Activated naive CD4-positive, alpha-beta T cell treated with anti-CD3 and anti-CD28 coated beads, Interleukin-2, amount 10 ng/mL, durations not matched to agents 7 days and 5 days (primary cell): ENCODE measurements at places on chromosomes 1 and 21.

DNA sequence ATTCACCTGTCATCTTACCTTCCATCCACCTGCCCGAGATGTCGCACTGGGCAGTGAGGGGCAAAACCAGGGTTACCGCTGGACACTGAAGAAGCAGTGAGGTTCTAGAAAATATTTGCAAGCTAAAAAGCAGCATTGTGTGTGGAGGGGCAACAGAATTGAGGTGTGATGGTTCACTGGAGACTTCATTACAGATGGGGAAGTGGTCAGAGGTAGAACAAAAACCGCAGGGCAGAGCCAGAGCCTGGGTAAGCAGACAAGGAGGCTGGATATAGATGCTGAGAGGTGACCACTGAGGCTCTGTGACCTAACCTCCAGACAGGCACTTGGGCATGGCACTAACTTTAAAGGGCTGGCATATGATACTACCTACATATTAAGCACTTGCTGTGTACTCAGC is 363.9 kb upstream of the PROX1 start:
- no peak for DNase-seq

- DNase-seq: no peak
These were observed 157.8 kb downstream of the PRDM16 start for GRCh38 chr1:3226701-3227350.

GRCh38 chr1:240962086-240962485 is 350.1 kb upstream of the GREM2 start:
- DNase-seq: no peak

- DNase-seq: no peak
These were observed 24.2 kb downstream of the CEP170 start for GRCh38 chr1:243230914-243231313.

DNA sequence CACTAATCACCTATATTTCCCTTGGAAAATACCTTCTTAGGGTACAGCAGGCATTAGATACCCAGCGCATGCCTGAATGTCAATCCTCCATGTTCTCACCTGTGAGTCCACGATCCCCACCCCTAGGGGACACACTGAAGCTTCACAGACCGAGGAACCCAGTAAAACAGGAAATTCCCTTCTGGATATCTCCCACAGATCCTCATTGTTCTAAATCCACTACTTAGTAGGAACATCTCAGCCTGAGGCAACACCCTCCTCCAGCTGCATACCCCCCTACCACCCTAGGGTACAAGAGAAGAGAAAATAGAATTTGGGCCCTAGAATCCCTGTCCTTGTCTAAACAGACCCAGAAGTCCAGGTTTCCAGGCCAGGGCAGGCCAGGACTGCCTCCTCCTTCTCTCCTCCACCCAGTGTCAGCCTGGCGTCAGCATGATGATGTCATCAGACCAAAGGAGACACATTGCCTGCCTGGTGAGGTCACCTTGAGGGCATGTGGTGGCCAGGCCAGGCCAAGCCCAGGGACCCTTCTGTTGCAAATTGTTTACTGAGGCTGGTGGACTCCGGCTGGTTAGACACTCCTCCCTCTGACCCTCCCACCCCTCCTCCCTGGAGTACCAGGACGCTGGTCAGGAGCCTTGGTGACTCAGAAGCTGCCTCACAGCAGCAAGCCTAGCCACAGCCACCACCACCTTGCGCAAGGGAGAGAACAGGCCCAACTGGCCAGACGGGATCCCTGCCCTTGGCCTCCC is 6.2 kb downstream of the NECTIN4 start:
- no peak for DNase-seq

- no peak for DNase-seq
These were observed 68.1 kb upstream of the RRP15 start for GRCh38 chr1:218217040-218217439.

DNA sequence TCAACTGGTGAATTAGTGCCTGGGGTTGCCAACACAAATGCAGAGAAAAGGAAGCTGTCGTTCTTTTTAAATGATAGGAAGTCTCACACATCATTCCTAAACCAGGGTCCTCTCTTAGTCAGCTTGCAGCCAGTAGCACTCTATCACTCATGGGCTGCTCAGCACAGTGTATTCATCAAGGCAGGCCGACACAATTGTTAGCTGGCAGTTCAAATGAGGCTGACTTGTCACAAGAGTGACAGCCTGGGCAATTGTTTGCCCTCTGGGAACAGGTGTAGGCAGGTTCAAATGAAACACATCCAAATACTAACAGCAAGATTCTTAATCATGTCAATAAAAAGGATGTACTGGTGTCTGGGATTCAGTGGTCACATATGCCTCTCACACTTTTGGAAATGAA is 76.9 kb downstream of the ERICH3 start:
- no peak for DNase-seq

- no peak for DNase-seq
These were observed 398.7 kb downstream of the BRINP2 start for GRCh38 chr1:177569476-177569875.

- no peak for DNase-seq
These were observed 104.9 kb upstream of the SLC2A1 start for GRCh38 chr1:43063394-43064219.

GRCh38 chr1:232979558-232979957 is 29.1 kb downstream of the NTPCR start:
- no peak for DNase-seq

DNA sequence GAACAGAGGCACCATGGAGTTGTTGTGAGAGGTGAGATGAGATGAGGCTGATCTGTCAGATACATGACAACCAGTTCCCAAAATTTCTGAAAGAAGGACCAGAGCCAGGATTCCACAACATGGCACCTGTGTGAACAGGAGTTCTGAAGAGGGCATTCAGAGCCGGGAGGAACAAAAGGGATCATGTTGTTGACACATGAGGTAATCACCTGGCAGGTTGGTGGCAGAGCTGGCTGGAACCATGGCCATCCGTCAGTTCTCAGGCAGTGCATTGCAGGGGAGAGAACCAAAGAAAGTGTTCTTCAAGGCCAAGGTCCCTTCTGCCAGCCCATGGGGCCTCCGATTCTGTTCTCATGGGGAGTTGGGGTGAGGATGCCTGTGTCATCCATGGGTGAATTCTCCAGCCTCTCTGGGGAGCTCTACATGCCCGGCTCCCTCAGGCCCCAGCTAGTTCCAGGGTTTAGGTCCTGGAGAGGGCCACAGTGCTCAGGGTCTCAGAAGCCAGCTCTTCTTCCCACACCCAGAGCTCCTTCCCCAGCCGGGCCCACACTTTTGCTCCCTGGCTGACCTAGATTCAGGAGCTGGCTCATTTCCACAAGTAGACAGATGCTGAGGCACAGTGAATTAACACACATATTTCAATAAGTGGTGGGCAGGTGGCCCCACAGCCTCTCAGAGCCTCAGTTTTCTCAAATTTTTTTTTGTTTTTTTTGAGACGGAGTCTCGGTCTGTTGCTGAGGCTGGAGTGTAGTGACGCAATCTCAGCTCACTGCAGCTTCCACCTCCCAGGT is 49.1 kb upstream of the CTPS1 start:
- DNase-seq: no peak

DNA sequence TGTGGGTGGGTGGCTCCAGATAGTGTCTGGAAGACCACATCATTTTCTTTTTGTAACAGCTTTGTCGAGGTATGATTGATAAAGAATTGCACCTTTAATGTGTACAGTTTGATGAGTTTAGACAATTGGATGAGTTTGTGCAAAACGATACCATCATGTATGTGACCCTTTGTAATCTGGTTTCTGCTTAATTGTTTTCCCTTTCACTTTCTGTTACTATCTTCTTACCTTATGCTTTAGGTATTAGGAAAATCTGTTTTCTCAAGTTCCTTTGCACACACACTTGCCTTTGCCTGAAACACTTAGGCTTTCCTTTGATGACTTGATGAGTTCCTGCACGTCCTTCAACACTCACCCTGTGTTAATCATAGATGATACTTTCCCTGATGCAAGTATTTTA is 6.8 kb downstream of the OR10Z1 start:
- DNase-seq: no peak

DNA sequence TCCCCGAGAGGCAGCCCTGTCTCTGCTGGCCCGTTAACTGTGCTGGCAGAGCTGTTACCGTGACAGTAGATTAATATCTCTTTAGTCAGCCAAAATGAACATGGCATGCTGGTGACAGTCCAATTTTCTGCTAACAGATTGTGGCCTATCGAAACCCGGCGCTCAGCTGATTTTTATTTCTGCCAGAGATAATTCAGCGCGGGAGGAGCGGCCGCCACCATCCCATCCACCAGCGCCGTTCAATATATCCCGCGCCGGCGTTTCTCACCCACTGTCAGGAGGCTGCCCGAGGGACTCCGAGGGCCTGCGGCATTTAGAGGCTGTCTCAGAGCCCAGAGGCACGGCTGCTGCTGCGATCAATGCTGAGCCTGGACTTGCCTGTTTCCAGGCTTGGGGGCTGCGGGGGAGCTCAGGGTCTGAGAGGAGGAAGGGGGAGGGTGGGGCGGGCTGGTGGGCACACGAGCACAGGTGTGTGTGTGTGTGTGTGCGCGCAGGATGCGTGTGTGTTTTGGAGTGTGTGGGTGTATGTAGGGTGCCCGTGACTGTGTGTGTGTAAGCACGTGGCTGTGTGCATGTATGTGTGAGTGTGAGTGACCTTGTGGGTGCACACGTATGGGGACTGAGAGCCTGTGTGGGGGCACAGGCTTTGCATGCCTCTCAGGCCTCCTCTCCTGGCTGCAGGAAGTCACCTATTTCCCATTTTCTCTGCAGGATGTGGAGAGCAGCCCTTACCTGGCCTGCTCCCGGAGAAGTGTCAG is 109.7 kb upstream of the ACTRT2 start:
- DNase-seq: no peak

DNA sequence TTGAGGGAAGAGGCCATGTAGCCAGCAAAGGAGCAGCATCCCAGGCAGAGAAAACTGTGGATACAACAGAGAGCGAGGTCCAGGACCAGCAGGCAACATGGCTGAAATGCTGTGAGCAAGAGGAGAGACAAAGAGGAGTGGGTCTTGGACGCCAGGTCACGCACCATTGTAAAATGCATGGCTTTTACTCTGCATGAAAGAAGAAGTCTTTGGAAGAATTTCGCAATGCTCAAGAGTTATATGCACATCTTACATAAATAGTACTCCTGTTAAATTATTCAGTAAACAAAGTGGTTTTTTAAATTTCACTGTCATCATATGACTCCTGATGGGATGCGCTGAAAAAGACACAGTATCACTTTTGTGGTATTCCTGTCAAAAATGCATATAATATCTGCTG is 3.5 kb downstream of the CD244 start:
- no peak for DNase-seq
